CD4-positive, alpha-beta T cell (primary cell): ENCODE measurements at places on chromosomes 6 and 20.

GRCh38 chr6:125188594-125189203, 35.1 kb downstream of the TPD52L1 start:
- DNase-seq: no peak
- peaks cover 5% of the 10 kb centered on the region for H3K4me1 ChIP-seq
- H3K36me3 ChIP-seq: no peaks in the 10 kb centered on the region
- no peak overlapping the region for H3K4me3 ChIP-seq
- H3K27me3 ChIP-seq: no peaks in the 10 kb centered on the region

DNA sequence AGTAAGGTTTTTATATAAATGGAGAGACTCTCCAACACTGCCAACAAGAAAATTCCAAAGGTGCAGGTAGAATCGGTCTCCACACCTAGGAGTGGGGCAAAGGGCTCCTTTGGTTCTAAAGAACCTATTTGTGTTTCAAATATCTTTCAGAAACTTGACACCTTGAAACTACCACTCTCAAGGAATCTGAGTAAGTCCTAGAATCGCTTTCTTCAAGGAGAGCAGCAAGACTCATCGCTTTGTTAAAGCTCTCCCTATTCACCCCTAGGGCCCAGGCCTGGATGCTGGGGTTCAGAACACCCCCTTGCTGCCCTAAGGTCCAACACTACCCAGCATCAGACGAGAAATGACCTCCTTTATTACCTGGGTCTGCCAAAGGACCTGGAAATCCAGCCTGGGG, 2.0 kb downstream of the CLIC5 start:
- DNase-seq: no peak
- H3K27ac ChIP-seq: peak overlapping the region; percentile 24
- no peaks in the 10 kb centered on the region for H3K36me3 ChIP-seq
- H3K27me3 ChIP-seq: no peaks in the 10 kb centered on the region
- H3K4me3 ChIP-seq: no peak overlapping the region
- H3K4me1 ChIP-seq: peaks cover 45% of the 10 kb centered on the region

GRCh38 chr6:77403424-77403823, 59.9 kb downstream of the HTR1B start:
- no peaks in the 10 kb centered on the region for H3K27me3 ChIP-seq
- no peak for DNase-seq
- no peak overlapping the region for H3K4me3 ChIP-seq
- H3K36me3 ChIP-seq: no peaks in the 10 kb centered on the region
- H3K4me1 ChIP-seq: no peaks in the 10 kb centered on the region
- H3K27ac ChIP-seq: no peak overlapping the region

GRCh38 chr6:63821442-63821841, 185.8 kb downstream of the PHF3 start:
- H3K4me1 ChIP-seq: no peaks in the 10 kb centered on the region
- no peak for DNase-seq
- no peaks in the 10 kb centered on the region for H3K36me3 ChIP-seq
- no peaks in the 10 kb centered on the region for H3K27me3 ChIP-seq

DNA sequence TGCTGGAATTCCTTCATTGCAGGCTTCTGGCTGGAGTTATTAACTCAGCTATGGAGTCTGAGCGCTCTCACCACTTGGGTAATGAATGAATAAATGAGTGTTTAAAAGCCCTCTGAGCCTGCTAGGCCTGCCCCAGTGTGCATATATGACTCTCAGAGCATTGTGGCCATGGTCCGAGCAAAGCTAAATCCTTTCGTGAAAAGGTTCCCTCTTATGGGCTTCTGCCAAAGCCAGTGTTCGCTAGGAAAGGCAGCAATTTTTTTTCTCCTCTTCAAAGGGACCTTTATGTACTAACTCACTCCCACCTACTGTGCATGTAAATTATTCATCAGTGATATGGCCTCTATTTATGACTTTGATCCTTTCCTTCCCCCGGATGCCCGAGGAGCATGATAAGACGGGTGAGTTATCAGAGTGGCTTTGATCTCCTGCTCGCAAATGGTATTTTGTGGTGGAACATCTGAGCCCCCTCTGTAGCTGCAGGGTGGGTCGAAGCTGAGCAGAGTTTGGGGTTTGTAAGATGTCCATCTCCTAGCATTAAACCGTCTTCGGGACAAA, 88.6 kb downstream of the LINC00237 start:
- H3K27me3 ChIP-seq: peaks cover 19% of the 10 kb centered on the region
- DNase-seq: no peak
- no peaks in the 10 kb centered on the region for H3K36me3 ChIP-seq
- no peak overlapping the region for H3K27ac ChIP-seq
- H3K4me1 ChIP-seq: no peaks in the 10 kb centered on the region

DNA sequence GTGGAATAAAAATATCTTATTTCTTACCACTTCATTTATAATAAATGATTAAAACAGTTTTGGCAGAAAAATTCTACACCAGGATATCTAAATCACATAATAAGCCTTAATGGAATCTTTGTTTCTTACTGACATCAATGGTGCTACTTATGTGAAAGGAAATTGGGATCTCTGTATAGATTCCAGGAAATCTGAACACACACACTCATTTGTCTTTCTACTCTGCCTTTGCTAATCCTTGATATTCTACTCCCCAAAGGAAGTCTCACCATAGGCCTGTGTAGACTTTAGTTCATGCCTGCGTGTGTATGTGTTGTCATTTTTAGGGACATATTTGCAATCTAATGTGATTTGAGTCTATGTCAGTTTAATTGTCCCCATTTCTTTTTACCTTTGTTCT, 7.9 kb downstream of the ADGRB3 start:
- no peak overlapping the region for H3K27ac ChIP-seq
- no peak for DNase-seq
- no peaks in the 10 kb centered on the region for H3K4me1 ChIP-seq
- no peaks in the 10 kb centered on the region for H3K36me3 ChIP-seq
- no peak overlapping the region for H3K4me3 ChIP-seq
- H3K27me3 ChIP-seq: no peaks in the 10 kb centered on the region

GRCh38 chr6:100088009-100088408, 94.0 kb upstream of the MCHR2 start:
- DNase-seq: no peak
- no peaks in the 10 kb centered on the region for H3K27me3 ChIP-seq
- H3K4me1 ChIP-seq: no peaks in the 10 kb centered on the region
- no peaks in the 10 kb centered on the region for H3K36me3 ChIP-seq

DNA sequence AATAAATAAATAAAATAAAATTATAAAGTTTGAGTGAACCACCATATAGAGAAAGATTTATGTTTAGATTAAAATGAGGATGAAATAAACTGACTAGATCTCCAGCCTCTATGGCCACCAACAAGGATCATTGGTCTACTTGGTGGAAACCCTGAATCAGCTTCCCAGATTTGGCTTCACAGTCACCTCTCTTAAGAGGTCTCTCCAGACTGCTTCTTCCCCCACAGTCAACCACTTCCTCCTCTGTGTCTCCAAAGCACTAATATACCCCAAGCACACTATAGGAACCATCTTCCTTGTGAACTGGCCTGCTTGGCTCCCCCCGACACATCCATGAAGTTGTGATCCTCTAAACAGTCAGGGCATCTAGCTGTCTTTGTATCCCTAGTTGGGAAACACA, 529.6 kb upstream of the RNF217 start:
- no peak overlapping the region for H3K27ac ChIP-seq
- DNase-seq: no peak
- no peaks in the 10 kb centered on the region for H3K27me3 ChIP-seq

DNA sequence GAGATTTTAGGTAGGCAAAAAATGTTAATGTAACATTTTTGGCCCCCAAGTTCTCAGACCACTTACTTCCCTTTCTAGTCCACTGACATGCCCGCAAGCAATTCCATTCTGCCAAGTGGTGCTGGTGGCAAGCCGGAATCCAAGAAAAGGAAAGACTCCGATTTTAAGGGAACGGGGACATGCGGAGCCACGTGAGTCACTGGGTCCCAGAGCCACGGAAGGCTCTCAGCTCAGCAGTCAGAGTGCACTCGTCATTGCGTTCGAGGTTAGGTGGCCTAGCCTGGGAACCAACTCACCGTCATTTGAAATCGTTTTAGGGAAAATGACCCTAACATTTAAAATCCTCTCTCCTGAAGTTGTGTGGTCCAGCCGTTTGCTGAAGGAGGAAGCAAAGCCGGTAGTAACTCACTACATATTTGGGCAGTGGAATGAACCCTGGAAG, 711 bp upstream of the SIRT5 start:
- H3K27ac ChIP-seq: peak overlapping the region; percentile 28
- DNase-seq: peak; percentile 46
- peak overlapping the region; percentile 97 for H3K4me3 ChIP-seq
- H3K36me3 ChIP-seq: no peaks in the 10 kb centered on the region
- H3K4me1 ChIP-seq: peaks cover 14% of the 10 kb centered on the region
- peaks cover 3% of the 10 kb centered on the region for H3K27me3 ChIP-seq

DNA sequence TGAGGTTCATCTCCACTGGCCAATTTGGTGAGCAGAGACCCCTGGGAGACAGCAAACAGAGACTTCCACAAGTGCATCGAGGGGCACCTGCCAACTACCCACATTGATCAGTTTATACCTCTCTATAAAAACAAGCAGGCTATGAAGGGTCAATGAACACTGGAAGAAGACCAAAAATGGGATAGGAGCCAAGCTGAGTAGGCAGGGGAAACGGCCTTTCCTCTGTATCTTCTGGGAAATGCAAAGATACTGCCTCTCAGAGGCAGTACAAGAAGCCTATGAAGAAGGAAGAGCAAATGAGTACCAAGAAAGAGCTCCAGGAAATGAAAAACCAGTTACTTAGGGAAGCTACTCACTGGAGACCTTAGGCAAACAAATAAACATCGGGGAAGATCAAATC, 247.7 kb downstream of the GMDS start:
- H3K27me3 ChIP-seq: no peaks in the 10 kb centered on the region
- no peak for DNase-seq
- no peak overlapping the region for H3K4me3 ChIP-seq

- no peaks in the 10 kb centered on the region for H3K27me3 ChIP-seq
- peak overlapping the region; percentile 83 for H3K4me3 ChIP-seq
- H3K4me1 ChIP-seq: peaks cover 72% of the 10 kb centered on the region
- DNase-seq: peak; percentile 62
- H3K36me3 ChIP-seq: peaks cover 43% of the 10 kb centered on the region
Measured at GRCh38 chr6:30493643-30494250, 4.4 kb downstream of the HLA-E start.

- DNase-seq: no peak
- H3K36me3 ChIP-seq: no peaks in the 10 kb centered on the region
- no peaks in the 10 kb centered on the region for H3K27me3 ChIP-seq
- H3K4me3 ChIP-seq: no peak overlapping the region
- H3K4me1 ChIP-seq: no peaks in the 10 kb centered on the region
Measured at GRCh38 chr20:50310673-50311051, 120.0 kb downstream of the CEBPB start.

- H3K4me3 ChIP-seq: no peak overlapping the region
- H3K4me1 ChIP-seq: no peaks in the 10 kb centered on the region
- no peak for DNase-seq
- no peak overlapping the region for H3K27ac ChIP-seq
- H3K27me3 ChIP-seq: no peaks in the 10 kb centered on the region
Measured at GRCh38 chr6:155523821-155524651, 68.4 kb upstream of the NOX3 start.

DNA sequence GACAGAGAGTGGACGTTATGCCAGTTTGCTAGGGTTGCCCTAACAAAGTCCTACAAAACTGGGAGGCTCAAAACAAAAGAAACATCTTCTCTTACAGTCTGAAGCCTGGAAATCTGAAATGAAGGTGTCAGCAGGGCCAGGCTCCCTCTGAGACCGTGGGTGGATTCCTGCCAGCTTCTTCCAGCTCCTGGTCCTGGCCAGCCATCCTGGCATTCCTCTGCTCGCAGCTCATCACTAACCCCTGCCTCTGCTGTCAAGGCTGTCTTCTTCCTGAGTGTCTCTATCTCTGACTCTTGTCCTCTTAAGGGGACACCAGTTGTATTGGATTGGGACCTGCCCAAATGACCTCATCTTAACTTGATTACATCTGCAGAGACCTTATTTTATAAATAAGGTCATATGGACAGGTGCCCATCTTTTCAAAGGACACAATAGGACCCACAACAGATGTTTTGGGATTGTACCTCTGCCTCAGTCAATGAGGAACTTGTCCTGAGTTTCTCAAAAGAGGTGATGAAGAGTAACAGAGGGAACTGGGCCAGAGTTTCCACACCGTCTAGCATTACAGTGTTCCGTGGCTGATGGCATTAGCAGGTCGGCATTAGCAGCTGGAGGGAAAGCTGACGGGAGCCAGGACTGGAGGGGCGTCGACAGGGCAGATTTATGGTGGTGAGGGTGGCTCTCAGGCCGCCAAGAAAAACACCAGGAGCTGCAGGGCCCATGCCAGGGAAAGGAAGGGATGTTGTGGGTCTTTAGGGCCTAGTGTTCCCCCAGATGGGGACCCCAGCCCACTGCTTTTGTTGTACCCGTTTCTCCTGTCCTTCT, 157.3 kb downstream of the TBXT start:
- DNase-seq: no peak
- H3K27ac ChIP-seq: no peak overlapping the region
- H3K4me1 ChIP-seq: no peaks in the 10 kb centered on the region

DNA sequence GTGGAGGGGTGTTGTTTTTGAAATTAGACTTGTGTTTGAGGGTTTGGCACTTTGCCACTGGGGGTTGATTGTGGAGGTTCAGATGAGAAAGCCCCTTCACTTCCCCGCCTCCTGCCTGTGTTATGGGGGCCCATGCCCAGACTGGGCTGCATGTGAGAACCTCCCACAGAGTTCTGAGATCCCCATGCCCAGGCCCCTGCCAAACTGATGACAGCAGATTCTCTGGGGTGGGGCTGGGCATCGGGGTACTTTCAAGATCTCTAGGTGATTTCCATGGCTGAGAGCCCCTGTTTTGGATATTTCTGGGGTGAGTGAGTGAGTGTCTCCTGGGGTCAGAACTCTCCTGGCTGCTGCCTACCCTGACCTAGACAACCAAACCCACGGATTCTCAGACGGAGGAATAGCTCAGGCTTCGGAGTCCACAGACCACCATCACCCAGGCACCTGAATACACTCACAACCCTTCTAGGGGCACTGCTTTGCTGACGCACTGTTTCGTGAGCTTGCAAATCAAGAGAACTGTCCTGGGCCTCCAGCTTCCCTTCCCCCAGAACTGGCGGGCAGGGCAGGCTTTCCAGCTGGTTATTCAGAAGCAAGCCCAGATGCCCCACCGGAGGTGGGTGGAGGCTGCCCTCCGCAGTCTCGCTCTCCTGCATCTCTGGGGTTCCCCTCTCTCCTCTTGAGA, 6.3 kb downstream of the BCAS1 start:
- DNase-seq: no peak
- no peaks in the 10 kb centered on the region for H3K27me3 ChIP-seq
- no peak overlapping the region for H3K4me3 ChIP-seq
- peaks cover 8% of the 10 kb centered on the region for H3K4me1 ChIP-seq

DNA sequence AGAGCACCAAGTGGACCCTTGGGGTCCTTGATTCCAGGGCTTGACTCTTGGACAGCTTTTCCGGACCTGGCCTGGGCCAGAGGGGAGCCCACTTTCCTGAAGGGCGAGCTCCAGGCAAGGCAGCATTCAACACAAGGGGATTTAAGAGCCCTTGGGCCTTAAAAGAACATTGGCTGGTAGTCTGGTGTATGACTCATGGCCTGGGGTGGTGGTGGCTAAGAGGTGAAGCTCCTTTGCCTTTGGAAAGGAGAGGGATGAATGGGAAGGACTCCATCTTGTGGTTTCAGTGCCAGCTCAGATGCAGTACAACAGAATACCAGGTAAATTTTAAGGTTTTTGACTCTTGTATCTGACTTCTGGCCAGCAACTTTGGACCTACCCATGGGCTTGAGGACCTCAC, 760.7 kb downstream of the GRIK2 start:
- H3K27me3 ChIP-seq: no peaks in the 10 kb centered on the region
- no peaks in the 10 kb centered on the region for H3K4me1 ChIP-seq
- H3K27ac ChIP-seq: no peak overlapping the region
- no peaks in the 10 kb centered on the region for H3K36me3 ChIP-seq
- H3K4me3 ChIP-seq: no peak overlapping the region
